Stimulated activated CD4-positive, alpha-beta T cell treated with anti-CD3 and anti-CD28 coated beads, TNF-alpha, amount 100 ng/mL, for 24 hours (primary cell): ENCODE measurements at places on chromosomes 2 and 18.

DNA sequence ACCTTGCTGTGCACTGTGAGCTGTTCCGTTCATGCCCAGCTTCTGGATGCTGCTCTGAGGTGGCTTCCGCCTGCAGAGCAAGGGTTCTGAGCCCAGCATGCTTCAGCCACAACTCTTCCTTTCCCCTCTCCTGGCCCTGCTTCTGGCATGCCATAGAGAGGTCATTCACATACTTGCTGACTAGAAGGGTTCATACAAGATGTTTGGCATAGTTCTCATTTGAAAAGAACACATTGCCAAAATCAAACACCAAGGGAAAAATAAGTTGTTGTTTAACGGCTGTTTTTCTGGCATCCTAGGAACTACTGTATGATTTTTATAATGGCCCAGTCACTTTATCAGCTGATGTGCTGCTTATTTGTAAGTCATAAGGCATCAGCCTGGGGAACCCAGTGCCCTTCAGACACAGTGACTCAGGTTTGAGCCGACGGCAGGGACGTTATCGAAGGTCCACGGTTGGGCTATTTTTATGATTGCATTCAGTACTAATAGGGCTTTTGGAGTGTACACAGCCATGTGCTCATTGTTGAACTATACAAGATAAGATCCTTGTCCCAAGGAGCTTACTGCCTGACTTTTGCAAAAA, 53.9 kb upstream of the CTAGE1 start:
- DNase-seq, result no peak

- DNase-seq, result no peak
Observed at GRCh38 chr2:22037274-22037673, 913.5 kb downstream of the TDRD15 start.

GRCh38 chr2:7029291-7030059, 112.3 kb downstream of the RNF144A start:
- DNase-seq, result no peak

- no peak for DNase-seq
Observed at GRCh38 chr2:59462422-59463197, 1090.8 kb downstream of the BCL11A start.

- DNase-seq, result no peak
Observed at GRCh38 chr2:47897883-47898731, 8.2 kb downstream of the FBXO11 start.

DNA sequence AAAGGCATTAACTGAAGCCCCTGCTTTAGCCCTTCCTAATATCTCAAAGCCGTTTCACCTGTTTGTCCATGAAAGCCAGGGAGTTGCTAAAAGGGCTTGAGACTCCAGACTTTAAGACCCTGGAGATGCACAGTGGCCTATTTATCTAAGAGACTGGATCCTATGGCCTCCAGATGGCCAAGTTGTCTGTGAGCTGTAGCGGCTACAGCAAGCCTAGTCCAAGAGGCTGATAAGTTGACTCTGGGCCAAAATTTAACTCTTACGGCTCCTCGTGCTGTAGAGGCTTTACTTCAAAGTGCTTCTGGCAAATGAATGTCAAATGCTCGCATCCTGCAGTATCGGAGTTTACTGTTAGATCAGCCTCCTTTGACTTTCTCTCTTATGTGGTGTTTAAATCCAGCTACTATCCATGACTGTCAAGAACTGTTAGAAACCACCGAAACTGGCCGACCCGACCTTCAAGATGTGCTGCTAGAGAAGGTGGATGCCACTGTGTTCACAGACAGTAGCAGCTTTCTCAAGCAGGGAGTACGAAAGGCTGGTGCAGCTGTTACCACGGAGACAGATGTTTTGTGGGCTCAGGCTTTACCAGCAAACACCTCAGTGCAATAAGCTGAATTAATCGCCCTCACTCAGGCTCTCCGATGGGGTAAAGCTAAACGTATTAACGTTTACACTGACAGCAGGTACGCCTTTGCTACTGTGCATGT, 336.7 kb upstream of the CNTNAP5 start:
- DNase-seq, result no peak
